Activated naive CD4-positive, alpha-beta T cell treated with anti-CD3 and anti-CD28 coated beads, Interleukin-2, amount 50 U/mL, for 72 hours (primary cell): ENCODE measurements at places on chromosomes 7 and 10. TPM values are rescaled to one million over a fixed set of nuclear protein-coding genes. Genes with fewer than 3 reads are reported as not detected.

GRCh38 chr10:101535949-101536348 lies 52.1 kb downstream of the POLL start:
- no peak for DNase-seq

- no peak for DNase-seq
These were observed 44.4 kb upstream of the TOMM7 start for GRCh38 chr7:22867003-22867402.

GLI3 gene
- 0.64 TPM for total RNA-seq

PTPRZ1 gene
- not detected for total RNA-seq

- DNase-seq: no peak
These were observed 12.6 kb downstream of the TMEM176B start for GRCh38 chr7:150787321-150788281.

STOX1 gene
- 0.84 TPM for total RNA-seq

DNA sequence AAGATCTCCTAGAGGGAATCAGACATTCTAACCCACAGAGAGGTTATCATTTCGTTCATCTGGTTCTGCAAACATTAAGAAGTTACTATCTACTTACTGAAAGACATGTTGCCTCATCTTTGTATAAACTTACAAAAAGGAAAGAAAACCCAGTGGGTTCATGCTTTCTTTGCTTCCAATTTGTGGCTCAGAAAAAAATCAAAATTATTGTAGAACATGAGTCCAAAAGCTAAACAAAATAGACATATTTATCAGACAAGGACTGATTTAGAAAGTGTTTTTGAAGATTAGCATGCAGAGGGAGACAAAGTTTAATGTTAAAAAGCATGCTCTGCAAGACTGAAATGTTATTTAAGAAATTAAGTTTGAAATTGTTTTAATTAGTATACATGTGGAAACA lies 123.1 kb downstream of the MBL2 start:
- no peak for DNase-seq

GRCh38 chr10:27683226-27683625 lies 62.4 kb downstream of the MKX start:
- DNase-seq: no peak

DNA sequence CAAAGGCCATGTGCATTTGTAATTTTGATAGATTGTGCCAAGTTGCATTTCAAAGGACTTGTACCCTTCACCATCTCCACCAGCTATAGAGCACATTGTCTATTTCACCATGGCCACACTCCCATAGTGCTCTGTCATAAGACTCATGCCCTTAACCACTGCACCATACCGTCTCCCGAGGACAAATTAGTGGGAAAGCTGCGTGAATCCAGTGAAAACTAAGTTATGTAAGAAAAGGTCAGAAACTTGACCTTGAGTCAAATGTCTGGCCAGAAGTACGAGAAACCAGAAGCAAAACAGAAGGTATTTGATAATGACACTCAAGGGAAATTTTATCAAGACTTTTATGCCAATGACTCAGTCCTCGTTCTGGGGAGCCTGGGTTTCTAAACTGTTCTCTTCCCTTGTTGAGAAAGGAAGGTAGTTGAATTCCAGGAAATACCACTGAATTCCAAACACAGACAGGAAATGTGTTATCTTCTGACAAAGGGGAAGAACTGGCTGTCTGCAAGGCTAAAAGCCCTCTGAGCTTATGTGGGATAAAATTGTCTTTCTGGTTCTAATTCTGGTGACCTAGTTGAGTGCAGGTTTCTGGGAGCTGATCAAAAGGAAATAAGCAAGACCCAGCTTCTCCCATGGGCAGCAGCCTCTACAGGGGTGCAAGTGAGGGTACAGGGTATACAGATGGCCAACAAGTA lies 49.7 kb downstream of the CDK1 start:
- no peak for DNase-seq

C10orf62 gene
- not detected for total RNA-seq

NPSR1 gene
- total RNA-seq: not detected

DNA sequence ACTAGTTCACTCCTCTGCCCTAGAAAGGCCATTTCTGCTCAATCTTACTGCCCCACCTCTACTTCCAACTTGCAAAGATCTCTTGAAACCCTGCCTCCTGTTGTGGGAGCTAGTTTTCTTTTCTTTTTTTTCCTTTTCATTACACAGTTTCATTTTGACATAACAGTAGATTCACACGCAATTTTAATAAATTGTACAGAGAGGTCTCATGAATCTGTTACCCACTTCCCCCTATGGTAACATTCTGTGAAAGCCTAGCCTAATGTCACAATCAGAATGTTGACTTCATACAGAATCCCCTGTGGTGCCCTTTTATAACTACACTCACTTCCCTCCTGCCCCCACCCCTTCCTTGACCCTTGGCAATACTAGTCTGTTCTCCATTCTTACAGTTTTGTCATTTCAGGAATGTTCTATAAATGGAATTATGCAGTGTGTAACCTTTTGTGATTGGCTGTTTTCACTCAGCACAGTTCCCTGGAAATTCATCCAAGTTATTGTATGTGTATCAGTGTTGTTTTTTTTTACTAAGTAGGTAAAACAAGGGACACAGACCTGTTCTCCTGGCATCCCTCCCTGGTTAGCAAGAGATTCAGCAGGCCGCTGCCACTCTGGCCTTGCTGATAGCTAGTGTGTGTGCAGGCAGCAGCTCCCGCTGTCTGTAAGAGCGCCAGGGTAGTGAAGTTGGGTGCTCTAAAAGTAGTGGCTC lies 21.5 kb downstream of the CHST3 start:
- DNase-seq: no peak

DNA sequence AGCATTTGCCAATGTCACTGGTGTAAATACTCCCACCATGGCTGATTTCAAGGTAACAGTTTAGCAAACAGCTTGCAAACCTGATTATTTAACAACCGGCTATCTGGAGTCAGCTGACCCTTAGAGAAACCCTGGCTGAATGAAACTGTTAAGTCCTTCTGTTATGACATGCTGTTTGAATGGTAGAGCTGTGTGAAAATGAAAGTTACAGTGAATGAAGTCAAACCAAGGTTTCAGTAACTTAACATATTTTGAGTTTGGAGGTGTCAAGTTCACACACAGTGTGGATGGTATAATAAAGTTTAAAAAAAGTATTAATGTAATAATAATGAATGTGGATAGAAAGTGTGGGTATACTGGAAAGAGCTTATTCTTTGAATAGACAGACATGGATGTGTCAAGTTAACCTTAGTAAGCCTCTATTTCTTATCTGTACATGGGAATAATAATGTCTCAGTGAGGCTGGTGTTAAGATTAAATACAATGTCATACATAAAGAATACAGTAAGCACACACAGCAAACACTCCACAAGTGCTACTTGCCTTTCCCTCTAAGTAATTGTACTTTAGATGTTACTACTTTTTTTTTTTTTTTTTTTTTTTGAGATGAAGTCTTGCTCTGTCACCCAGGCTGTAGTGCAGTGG lies 150.4 kb downstream of the TAX1BP1 start:
- no peak for DNase-seq

AVPI1 gene
- total RNA-seq: 2.2 TPM

DNA sequence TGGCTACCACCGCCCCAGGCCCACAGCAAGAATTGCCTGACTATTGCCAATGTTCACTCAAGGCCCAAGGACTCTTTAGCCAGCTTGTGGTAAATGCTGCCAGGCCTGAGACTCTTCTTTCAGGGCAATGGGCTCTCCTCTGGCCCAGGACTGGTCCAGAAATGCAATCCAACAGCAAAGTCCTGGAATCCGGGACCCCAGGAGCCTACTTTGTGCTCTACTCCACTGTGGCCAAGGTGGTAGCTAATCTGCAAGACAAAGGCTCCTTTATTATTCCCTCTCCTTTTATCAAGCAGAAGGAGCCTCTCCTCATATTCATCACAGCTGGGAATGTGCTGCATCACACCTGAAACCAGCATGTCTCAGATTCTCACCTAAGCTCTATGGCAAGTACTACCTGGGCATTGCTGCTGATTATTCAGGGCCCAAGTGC lies 107.6 kb upstream of the PRSS58 start:
- DNase-seq: no peak

NODAL gene
- total RNA-seq: not detected

DNA sequence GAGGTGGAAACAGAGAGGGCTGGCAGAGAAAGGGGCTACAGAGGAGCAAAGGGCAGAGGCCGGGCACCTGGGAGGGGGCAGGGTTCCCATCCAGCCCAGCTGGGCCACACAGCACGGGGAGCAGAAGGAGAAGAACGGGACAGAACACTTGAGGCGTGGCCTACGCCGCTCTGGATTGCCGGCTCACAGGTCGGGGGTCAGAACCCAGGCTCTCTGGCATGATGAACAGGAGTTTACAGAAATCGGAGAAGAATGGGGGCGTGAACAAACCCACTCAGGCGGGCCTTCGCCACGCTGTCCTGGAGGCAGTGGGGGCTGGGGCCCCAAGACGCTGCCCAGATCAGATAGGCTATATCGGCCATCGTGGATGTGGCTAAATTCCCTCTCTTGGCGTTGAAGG lies 362.2 kb upstream of the SHH start:
- no peak for DNase-seq

DNA sequence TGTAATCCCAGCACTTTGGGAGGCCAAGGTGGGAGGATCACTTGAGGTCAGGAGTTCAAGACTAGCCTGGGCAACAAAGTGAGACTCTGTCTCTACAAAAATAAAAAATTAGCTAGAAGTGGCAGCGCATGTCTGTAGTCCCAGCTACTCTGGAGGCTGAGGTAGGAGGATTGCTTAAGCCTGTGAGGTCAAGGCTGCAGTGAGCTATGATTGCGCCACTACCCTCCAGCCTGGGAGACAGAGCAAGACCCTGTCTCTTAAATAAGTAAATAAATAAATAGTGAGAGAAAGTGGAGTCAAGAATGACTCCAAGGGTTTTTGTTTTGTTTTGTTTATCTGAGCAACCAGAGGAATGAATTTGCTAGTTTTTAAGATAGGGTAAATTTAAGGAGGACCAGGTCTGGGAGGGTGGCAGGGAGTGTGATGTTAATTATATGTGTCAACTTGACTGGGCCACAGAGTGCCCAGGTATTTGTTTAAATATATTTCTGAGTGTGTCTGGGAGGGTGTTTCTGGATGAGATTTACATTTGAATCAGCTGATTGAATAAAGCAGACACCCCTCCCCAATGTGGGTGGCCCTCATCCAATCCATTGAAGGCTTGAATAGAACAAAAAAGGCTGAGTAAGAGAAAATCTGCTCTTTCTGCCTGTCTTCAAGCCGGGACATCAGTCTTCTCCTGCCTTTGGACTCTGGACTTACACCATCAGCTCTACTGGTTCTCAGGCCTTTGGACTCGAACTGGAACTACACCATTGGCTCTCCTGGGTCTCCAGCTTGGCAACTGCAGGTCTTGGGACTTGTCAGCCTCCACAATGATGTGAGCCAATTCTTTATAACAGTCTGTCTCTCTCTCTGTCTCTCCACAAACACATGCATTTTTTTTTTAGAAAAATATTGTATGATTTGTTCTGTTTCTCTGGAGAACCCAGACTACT lies 23.5 kb downstream of the IMPDH1 start:
- no peak for DNase-seq

FXYD4 gene
- not detected for total RNA-seq

GRCh38 chr10:89367529-89367928 lies 10.3 kb upstream of the IFIT1B start:
- no peak for DNase-seq

DNA sequence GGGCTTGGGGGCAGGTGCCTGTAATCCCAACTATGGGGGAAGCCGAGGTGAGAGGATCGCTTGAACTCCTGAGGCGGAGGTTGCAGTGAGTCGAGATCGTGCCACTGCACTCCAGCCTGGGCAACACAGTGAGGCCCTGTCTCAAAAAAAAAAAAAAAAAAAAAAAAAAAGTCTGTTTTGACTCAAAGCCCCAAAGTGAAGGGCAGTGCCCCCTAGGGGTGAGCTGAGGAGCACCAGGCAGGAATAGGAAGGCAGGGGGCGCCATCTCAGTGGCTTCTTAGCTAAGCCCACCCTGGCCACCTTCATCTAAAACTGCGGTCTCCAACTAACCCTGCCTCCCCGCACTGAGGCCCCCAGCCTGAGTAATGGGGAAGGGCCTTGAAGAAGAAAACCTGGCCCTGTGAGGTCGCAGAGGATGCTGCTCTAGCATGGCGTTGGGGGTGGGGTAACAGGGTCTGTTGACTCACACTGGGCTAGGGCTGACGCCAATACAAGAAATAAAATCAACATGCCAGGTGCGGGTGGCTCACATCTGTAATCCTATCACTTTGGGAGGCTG lies 9.8 kb downstream of the PODXL start:
- peak; percentile 76 for DNase-seq

GRCh38 chr10:16987206-16987621 lies 142.4 kb downstream of the CUBN start:
- DNase-seq: no peak

GRCh38 chr10:1394155-1394912 lies 338.1 kb downstream of the WDR37 start:
- DNase-seq: no peak

EBF3 gene
- not detected for total RNA-seq

CEP41 gene
- total RNA-seq: 15.1 TPM

- DNase-seq: no peak
These were observed 232.3 kb upstream of the GLI3 start for GRCh38 chr7:42469341-42469740.

SFXN4 gene
- total RNA-seq: 36.4 TPM

CYP26C1 gene
- total RNA-seq: not detected

- DNase-seq: no peak
These were observed 186.2 kb downstream of the USP6NL start for GRCh38 chr10:11425296-11425610.

DNA sequence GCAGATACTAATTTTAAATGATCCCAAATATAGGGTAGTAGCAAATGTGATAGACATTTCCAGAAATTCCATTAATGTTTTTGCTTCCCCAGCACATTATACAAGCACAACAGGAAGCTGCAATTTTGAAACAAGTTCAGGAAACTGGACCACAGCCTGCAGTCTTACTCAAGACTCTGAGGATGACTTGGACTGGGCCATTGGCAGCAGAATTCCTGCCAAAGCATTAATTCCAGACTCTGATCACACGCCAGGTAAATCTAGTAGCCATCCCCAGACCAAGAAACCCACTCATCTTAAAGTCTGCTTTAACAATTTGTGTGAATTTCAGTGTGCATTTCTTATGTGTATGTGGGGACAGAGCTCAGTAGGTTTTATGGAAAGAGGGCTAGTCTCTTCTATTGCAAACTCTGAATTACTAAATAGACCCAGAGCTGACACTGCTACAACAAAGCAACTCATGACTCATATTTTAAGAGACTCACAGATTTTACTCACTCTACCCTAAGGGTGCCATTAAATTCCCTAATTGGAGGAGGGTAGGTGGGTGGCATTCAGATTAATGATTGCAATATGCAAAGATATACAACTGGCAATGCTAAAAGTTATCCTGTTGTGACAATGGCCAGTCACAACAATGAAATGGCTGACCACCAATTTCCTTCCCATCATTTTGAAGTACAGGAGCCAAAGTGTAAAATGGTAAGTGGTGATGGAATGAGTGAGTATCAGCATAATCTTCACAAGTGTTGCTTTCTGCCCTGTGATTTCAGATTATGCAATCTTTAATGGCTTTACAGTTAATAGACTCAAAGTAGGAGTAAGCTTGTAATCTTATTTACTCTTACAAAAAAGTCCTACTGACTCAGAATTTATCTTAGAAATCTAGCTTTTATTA lies 317.6 kb upstream of the PLXDC2 start:
- no peak for DNase-seq

TMEM140 gene
- total RNA-seq: 8.3 TPM

TBXAS1 gene
- total RNA-seq: 5.8 TPM
